Glutamatergic neuron (in vitro differentiated cells): ENCODE measurements at places on chromosomes 4 and X. TPM values are rescaled to one million over a fixed set of nuclear protein-coding genes. Genes with fewer than 3 reads are reported as not detected.

- DNase-seq, result peak; percentile 24
- H3K4me1 ChIP-seq, result peaks cover 40% of the 10 kb centered on the region
- H3K36me3 ChIP-seq, result no peaks in the 10 kb centered on the region
- peaks cover 1% of the 10 kb centered on the region for H3K27me3 ChIP-seq
Observed at GRCh38 chr4:140296335-140297220, 76.9 kb upstream of the SCOC start.

Gene ANAPC4
- total RNA-seq, result 41.3 TPM

- H3K4me1 ChIP-seq, result no peaks in the 10 kb centered on the region
Observed at GRCh38 chr4:75948822-75949444, 8.1 kb upstream of the NAAA start.

Gene TRIML2
- not detected for total RNA-seq

Gene NSUN7
- total RNA-seq, result 0.25 TPM

GRCh38 chrX:110420771-110421499 lies 62.3 kb downstream of the RTL9 start:
- no peaks in the 10 kb centered on the region for H3K27me3 ChIP-seq
- no peak overlapping the region for H3K4me3 ChIP-seq
- H3K27ac ChIP-seq, result no peak overlapping the region
- H3K36me3 ChIP-seq, result no peaks in the 10 kb centered on the region

Gene VCX3B
- total RNA-seq, result not detected

DNA sequence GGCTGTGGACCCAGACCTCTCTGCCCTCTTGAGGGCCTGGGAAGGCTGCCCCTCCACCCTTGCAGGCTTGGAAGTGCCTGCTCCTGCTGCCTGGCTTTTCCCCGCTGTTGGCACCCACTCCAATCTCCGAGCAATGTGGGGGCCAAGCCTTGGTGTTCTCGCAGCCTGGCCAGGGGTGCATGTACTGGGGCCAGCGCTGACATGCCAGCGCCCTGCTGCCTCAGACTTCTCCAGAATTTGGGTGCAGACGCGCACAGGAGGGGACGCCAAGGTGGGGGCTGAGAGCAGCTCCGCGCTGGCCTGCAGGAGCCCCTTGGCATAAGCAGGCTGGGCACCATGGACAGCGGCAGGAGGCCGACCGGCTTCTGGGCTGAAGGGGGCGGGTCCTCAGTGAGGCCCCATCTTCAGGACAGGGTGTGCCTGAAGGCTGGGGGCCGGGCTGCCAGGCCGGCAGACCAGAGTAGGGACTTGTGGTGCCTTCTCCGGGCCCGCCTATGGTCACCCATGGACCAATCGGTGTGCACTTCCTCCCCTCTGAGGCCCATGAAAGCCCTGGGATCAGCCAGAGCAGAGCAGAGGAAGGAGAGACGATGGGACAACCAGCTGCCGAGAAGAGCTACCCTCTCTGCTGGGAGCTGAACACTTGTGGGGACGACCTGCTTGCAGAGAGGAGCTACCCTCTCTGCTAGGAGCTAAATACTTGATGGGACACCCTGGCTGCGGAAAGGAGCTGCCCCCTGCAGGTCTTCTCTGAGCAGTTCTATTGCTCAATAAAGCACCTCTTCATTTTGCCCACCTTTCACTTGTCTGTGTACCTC lies 118.3 kb downstream of the DNAAF6 start:
- peaks cover 3% of the 10 kb centered on the region for H3K27me3 ChIP-seq
- no peaks in the 10 kb centered on the region for H3K36me3 ChIP-seq

DNA sequence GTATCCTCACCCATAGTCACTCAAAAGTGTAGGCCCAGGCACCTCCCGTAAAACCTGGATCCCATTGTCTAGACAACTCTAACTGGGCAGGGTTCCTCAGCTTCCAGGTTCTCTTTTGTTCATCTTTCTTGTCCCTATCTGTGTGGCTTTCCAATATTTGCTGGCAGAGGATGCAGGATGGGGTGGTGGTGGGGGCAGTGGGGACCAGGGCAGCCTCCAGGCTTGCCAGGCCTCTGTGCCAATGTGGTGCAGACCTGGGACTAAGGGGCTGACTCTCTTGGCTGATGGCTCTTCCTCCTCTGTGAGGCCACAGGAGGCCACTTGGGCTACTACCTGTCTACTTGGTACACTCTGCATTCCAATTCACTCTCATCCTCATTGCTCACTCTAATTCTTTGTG lies 76.4 kb downstream of the NBDY start:
- peaks cover 2% of the 10 kb centered on the region for H3K27me3 ChIP-seq
- no peak overlapping the region for H3K27ac ChIP-seq
- H3K4me1 ChIP-seq, result peaks cover 2% of the 10 kb centered on the region
- H3K36me3 ChIP-seq, result peaks cover 4% of the 10 kb centered on the region
- no peak overlapping the region for H3K4me3 ChIP-seq

Gene HMX1
- 1.7 TPM for total RNA-seq

DNA sequence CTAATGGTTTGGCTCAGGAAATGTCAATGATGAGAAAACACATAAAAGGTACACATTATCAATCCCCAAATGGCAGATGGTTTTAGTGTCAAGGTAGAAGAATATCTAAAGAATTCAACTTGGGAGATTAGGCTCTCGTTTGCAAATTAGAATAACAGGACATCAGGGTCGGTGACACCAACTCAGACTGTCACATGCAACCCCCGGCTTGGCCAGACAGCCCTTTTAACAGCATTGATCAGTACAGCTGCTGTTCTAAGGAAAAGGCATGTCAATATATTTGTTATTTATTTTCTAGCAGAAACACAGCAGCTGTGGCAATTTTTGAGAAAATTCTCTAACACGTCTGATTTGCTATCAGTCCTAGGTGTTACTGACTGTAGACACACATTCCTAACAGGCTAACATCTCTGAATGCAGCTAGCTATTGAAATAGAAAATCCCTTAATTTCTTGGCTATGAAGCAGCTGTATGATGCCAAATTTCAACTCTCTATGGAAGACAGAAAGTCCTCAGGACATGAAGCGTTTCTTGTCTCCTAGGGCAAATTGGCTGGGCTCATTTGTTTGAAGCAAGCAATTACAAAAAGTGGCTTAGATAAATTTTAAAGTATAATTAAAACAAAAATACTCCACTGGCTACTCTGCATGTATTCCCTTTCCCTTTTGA lies 269.0 kb upstream of the CXXC4 start:
- H3K4me1 ChIP-seq, result peaks cover 20% of the 10 kb centered on the region
- no peaks in the 10 kb centered on the region for H3K27me3 ChIP-seq
- H3K36me3 ChIP-seq, result no peaks in the 10 kb centered on the region
- peak overlapping the region; percentile 24 for H3K27ac ChIP-seq

- DNase-seq, result no peak
- no peak overlapping the region for H3K27ac ChIP-seq
- no peak overlapping the region for H3K4me3 ChIP-seq
- H3K36me3 ChIP-seq, result no peaks in the 10 kb centered on the region
- H3K27me3 ChIP-seq, result no peaks in the 10 kb centered on the region
- H3K4me1 ChIP-seq, result no peaks in the 10 kb centered on the region
Observed at GRCh38 chr4:82551734-82552133, 10.1 kb downstream of the TMEM150C start.

DNA sequence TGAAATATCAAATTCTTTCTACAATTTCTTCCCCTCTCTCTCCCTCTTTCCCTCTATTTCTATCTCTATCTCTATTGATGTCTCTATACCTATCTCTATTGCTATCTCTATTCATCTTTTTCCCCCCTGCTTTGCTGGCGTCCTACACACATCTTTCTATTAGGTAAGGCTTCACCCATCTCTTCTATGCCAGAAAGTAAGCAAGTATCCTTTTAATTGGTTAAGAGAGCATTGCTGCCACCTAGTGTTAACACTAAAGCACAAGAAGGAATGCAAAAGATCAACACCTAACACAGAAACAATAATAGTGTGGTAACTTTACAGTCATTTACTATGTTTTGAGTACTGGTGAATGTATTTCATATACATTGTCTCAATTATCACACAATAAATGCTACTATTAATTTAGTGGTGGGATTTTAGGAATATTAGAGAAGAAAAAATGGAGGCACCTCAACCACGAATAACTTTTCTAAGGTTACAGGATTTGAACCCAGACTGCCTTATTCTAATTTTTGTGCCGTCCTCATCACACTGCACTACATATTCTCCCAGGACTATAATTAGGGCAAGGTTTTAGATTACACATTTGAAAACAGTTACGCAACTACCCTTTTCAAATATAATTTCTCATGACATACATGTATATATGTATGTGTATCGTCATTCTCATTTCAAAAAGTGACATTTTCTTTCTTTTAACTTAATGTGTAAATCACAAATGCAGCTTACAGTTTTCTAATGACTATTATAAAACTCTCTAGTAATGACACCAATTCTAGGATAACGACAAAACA lies 3.7 kb upstream of the C4orf36 start:
- no peaks in the 10 kb centered on the region for H3K4me1 ChIP-seq
- no peak overlapping the region for H3K4me3 ChIP-seq
- no peak for DNase-seq
- no peaks in the 10 kb centered on the region for H3K36me3 ChIP-seq
- peaks cover 1% of the 10 kb centered on the region for H3K27me3 ChIP-seq
- H3K27ac ChIP-seq, result no peak overlapping the region

DNA sequence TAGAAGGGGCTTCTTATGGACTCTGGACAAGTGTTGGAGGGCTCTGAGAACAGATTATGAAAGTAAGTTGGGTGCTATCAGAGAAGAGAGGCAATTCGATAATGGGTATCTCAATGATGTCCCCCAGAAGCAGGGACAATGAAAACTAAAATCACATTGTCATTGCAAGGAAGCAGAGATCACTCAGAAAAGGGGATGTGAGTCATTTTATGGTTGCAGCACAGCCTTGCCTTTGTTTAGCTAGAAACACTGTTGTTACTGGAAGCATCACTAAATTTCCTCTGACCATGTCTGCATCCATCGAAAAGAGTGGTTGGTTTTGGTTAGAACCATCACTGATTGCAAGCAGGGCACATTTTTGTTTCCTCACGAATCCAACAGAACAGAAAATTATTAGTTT lies 246.8 kb upstream of the NWD2 start:
- no peak overlapping the region for H3K27ac ChIP-seq
- no peak for DNase-seq
- no peaks in the 10 kb centered on the region for H3K4me1 ChIP-seq
- H3K36me3 ChIP-seq, result no peaks in the 10 kb centered on the region
- H3K4me3 ChIP-seq, result no peak overlapping the region
- no peaks in the 10 kb centered on the region for H3K27me3 ChIP-seq

- no peaks in the 10 kb centered on the region for H3K4me1 ChIP-seq
- no peak overlapping the region for H3K27ac ChIP-seq
- H3K27me3 ChIP-seq, result no peaks in the 10 kb centered on the region
- peaks cover 19% of the 10 kb centered on the region for H3K36me3 ChIP-seq
Observed at GRCh38 chr4:89781321-89781720, 55.6 kb downstream of the SNCA start.

Gene ARMCX5
- total RNA-seq, result 16.2 TPM

DNA sequence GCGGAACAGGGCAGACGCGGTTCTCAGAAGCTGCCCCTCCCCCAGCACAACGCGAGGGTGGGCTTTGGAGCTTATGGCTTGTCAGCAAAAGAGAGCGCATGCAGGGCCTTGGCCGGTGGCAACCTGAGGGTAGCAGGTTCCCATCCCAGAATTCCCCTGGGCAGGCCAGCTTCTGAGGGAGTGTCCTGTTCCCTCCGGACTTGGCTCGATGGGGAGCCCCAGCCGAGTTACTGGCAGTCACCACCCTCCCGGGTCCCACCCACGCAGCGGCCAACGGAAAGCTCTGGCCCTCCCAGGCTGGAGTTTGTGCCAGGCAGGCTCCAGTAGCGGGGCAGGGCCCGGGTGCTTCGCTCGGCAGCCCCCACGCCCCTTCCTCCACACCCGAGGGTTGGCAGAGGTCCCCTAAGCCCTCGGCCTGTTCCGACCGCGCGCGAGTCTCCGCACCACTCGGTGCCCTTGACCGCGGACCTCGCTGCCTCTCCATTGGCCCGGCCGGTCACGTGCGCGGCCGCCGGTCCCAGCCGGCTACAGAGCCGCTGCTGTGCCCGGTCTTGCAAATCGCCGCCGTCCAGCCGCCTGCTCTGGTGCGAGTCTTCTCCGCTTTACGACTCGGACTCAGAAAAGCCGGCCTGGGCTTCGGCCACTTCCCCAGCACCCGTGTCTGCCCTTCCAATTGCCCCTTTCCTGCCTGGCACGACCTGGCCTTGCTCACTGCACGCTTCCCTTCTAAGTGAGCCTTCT lies 20.9 kb upstream of the MTM1 start:
- peak; percentile 67 for DNase-seq
- no peaks in the 10 kb centered on the region for H3K36me3 ChIP-seq
- H3K4me1 ChIP-seq, result no peaks in the 10 kb centered on the region
- peak overlapping the region; percentile 76 for H3K4me3 ChIP-seq

DNA sequence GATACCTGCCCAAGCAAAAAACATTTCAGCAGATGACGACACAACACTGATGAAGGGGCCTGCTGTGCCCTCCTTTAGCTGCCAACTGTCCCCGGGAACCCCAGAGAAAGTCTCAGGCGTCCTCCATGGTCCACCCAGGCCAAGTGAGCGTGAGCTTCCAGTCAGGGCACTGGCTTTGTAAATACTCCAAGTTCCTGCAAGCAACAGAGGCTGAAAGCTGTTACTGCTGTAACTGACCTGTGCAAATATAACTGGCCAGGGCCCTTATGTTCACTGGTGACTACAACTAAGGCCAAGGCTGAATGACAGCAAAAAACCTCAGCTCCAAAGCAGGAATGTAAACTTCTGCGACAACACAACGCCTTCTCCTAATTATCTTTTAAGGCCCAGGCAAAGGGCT lies 8.2 kb downstream of the WDR1 start:
- H3K4me3 ChIP-seq, result no peak overlapping the region
- H3K27ac ChIP-seq, result no peak overlapping the region
- peaks cover 13% of the 10 kb centered on the region for H3K27me3 ChIP-seq
- no peak for DNase-seq

DNA sequence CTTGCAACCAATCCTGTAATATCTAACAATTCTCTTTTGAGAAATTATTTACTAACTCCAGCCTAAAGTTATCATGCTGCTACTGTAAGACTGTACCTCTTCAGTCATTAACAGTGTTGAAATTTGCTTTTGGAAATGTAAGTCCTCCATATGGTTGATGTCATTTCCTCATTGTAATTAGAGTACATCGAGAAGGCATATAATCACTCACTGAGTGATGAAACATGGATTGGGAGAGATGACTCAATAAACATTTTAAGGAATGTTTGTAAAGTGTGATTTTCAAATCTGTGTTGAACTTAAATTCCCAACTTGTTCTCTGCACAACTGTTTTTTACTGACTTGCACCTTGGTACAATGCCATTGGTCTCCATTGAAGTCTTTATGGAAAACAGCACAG lies 61.2 kb downstream of the HMGB2 start:
- H3K36me3 ChIP-seq, result no peaks in the 10 kb centered on the region
- no peaks in the 10 kb centered on the region for H3K27me3 ChIP-seq
- H3K27ac ChIP-seq, result no peak overlapping the region
- no peak for DNase-seq
